ACHN (cell line): ENCODE measurements at places on chromosomes 3 and 15.

DNA sequence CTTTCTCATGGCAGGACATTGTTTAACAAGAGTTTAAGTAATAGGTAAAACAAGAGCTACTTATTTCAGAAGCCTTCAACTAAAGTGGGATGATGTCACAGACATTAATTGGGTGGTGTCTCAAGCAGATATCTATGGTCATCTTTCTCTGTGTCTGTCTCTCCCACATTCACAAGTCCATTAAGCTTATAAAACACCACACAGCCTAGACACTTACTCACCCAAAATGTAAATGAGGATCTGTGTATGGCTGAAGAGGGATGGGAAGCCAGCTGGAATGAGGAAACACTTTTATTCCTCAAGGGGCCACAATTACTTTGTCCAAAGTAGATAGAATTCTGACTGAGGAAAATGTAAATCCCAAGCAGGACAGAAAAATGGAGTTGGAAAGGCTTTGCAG, 183.8 kb downstream of the THRB start:
- DNase-seq, result no peak

DNA sequence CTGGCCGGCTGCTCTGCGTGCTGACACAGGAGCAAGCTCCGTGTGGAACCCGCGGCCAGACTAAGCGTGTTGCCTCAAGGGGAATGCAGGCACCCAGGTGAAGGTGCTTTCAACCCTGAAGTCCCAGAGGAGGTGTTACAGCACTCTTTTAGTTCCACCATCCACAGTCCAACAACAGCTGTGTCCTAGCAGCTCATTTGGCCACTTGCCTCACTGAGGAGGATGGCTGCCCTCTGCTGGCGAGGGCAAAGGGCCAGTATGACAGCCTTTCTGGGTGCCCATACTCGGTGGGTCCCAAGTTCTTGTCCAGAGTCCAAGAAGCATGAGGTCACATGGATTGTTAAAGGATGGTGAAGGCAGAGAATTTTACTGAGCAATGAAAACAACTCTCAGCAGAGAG, 87.8 kb downstream of the C3orf85 start:
- DNase-seq, result peak; percentile 28

DNA sequence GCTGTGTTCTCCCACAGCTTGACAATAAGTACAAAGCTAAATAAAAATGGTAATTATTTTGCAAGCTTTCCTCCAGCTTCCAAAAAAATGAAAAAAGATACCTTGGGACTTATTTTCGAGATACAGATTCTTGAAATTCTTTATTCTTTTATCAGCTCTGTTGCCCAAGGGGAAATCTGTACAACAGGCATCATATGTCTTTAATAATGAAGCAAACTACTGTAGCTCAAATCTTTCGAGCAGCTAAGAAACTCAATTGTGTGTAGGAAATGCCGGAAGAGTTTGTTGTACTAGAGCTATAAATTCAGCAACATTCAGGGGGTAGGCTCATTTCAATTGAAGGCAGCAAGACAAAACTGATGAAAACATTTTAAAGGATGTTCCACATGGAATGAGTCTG, 297.7 kb downstream of the GBE1 start:
- DNase-seq, result no peak

DNA sequence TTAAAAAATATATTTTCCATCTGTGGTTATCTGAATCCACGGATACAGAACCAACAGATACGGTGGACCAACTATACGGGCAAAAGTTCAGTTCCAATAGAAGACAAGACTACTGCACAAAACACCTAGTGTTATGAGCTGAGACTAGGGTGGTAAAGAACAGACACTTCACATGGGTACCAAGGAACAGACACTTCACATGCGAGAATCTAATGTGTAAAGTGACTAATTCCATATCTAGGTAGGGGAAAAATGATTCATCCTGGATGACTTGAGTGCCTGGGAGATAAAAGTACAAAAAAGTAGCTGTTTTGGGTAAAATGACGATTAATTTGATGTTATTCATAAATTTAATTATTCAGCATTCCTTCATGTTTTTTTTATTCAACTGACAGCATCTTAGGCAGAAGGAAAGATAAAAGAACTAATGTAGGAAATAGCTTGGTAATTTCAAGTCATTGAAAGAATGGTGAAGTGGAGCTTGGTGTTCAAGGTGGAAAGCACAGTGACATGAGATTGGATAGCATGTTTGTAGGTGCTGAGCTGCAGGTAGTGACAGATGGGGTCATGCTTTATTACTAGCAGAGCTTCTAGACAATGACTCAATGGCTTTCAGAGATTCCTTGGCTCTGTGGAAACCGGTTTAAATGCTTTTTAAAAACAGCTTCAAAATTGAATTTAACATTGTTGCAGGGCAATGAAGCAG, 5.2 kb downstream of the CD200 start:
- no peak for DNase-seq

- DNase-seq, result no peak
Measured at GRCh38 chr15:100863796-100864267, 15.8 kb upstream of the ALDH1A3 start.

GRCh38 chr3:185978516-185978915, 40.7 kb upstream of the TRA2B start:
- DNase-seq, result no peak

DNA sequence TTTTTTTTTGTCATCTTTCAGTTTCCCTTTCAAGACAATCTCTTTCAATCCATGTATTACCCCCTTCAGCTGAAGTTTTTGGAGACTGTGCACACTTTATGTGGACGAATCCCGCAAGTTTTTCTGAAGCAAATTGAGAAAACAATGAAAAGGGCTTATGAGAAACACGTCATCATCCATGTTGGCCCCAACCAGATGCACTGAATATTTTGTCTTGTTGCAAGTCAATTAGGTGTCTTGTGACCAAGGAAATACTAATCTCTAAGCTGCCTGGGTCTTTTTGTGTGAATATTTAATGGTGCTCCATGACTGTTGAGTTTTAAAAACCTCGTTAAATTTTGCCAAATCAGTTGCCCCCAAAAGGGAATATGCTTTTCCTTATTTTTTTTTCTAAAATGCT, 21.7 kb upstream of the PPP4R2 start:
- no peak for DNase-seq

GRCh38 chr3:99757966-99758365, 59.7 kb upstream of the CMSS1 start:
- no peak for DNase-seq

GRCh38 chr3:10518506-10519150, 13.2 kb upstream of the ATP2B2 start:
- DNase-seq, result peak; percentile 73

GRCh38 chr3:195112361-195112791, 158.6 kb downstream of the XXYLT1 start:
- DNase-seq, result no peak

DNA sequence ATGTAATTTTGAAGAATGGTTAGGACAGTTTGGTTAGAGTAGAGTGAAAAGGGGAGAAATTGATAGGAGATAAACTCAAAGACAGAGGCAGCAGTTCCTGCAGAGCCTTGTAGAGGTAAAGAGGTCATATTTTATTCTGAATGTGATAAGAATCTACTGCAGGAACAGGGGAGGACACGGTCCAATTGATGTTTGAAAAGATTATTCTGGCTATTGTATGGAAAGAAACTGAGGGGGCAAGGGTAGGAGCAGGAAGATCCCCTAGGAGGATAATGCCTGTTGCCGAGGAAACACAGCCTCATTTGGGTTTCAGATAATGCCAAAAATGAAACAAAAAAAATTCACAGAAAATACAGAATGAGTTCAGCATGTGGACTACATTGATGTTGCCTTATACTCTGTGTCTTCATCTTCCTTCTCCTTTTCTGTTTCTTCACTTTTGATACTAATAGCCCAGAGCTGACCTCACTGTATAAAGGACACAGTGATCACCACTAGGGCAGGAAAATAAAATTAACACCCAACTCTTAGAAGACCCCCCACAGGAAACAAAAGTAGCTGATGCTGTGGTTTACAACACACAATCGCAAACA, 454.6 kb upstream of the UBE2E2 start:
- no peak for DNase-seq

DNA sequence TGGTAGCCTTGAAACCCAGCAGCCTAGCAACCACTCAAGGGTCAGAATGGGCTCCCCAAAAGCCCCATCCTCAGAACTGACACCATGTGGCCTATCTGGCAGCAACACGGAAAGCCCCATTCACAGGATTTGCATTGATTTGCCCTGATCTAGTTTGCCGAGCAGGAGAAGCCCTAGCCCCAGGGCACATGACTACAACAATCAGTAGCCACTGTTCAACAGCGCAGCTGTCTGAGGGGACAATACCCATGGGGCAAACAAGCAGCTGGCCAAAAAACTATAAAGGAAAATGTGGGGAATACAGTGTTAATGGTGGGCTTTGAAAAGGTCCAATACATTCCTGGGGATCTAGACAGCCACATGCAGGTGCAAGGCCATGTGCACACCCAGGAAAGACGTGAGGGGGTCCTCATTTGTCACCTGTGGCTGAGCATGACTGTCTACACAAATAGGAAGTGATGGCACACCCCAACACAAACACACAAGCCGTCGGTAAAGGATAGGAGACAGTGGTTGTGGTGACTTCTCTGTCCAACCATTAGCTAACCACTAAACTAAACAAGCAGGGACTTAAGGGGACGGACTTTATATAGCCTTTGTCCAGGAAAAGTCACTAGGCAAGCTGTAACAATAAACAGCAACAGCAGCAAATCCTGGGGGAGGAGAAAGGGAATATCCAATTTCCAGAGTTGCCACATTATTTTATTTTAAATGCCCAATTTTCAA, 113.7 kb downstream of the LRIG1 start:
- no peak for DNase-seq

GRCh38 chr3:89179355-89180001, 72.1 kb downstream of the EPHA3 start:
- no peak for DNase-seq

DNA sequence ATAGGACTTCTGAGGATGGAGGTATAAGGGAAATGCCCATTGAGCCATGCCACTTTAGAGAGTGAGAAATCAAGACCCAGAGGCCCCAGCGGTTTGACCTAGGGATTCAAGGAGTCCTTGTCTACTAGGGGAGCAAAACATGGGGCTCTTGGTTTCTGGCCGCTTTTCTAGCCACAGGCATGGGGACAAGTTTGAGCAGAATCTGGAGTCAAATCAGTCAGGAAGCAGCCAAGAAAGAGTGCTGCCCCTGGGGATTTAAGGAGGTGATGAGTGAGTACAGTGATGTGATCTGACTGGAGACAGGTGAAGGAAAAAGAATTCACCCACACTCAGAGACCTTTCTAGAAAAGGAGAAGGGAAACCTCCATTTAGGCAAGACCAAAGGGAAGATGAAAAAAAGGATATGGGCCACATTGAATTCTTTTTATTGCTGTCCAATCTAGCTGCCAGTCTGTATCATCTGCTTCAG, 244.0 kb upstream of the TBC1D5 start:
- no peak for DNase-seq
